ENCODE measurements at places on chromosomes 5 and 9. TPM values are rescaled to one million over a fixed set of nuclear protein-coding genes. Genes with fewer than 3 reads are reported as not detected.

DNA sequence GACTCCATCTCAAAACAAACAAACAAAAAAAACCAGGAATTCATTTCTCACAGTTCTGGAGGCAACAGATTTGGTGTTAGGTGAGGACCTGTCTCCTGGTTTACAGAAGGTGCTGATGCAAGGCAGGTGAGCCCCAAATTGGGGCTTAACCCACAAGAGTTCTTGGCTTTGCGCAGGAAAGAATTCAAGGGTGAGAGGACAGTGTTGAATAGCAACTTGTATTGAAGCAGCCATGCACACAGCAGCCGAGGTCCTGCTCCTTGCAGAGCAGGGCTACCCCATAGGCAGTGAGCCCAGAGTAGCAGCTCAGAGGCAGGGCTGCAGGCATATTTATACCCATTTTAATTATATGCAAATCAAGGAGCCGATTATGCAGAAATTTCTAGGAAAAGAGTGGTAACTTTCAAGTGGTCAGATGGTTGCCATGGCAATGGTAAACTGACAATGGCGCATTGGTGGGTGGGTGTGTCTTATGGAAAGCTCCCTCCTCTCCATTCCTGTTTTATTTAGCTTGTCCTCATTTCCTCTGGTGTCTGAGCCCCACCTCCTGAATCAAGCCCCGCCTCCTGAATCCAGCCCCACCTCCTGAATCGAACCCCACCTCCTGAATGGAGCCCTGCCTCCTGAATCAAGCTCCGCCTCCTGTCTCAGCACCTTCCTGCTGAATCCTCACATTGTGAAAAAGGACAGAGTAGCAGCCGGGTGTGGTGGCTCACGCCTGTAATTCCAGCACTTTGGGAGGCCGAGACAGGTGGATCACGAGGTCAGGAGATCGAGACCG, 34.5 kb upstream of the COL5A1 start:
- DNase-seq = no peak

GRCh38 chr5:40306869-40307487, 372.7 kb upstream of the PTGER4 start:
- no peak for DNase-seq

GRCh38 chr9:4050916-4051315, 249.0 kb downstream of the GLIS3 start:
- DNase-seq = no peak

Gene AOPEP
- total RNA-seq = 668 TPM

- DNase-seq = no peak
These were observed 11.7 kb downstream of the RAD23B start for GRCh38 chr9:107294756-107295155.
